Esophagus squamous epithelium (tissue), 5 donors: ENCODE measurements at places on chromosomes 7 and 10.

GRCh38 chr10:6151087-6151977, 51.4 kb upstream of the PFKFB3 start:
- no peak for DNase-seq
- no peaks in the 10 kb centered on the region for H3K27me3 ChIP-seq
- peaks cover 44% of the 10 kb centered on the region for H3K4me1 ChIP-seq
- H3K4me3 ChIP-seq, result no peak overlapping the region

DNA sequence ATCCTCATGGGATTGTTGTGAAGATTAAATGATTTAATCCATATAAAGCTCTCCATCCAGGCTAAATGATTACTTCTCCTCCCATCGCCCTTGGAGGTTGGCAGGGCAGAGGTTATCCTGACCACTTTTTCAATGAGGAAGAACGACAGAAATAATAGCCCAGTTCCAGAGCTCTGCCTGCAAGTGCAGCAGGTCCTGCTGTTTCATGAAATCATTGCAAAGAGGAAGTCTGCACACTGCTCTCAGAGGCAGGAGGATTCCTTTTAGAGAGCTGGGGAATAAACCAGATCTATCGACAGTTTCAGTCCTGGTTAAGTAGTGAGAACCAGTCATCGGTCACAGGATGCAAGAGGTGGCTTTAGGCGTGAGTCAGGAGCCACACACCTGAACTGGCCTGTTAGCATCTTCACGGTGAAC, 25.0 kb upstream of the CDH23 start:
- no peak for DNase-seq
- H3K4me1 ChIP-seq, result peaks cover 8% of the 10 kb centered on the region
- H3K27me3 ChIP-seq, result no peaks in the 10 kb centered on the region
- H3K4me3 ChIP-seq, result no peak overlapping the region

GRCh38 chr10:76309070-76309469, 877.6 kb downstream of the LRMDA start:
- H3K36me3 ChIP-seq, result no peaks in the 10 kb centered on the region
- no peak overlapping the region for H3K27ac ChIP-seq
- no peaks in the 10 kb centered on the region for H3K27me3 ChIP-seq
- no peaks in the 10 kb centered on the region for H3K4me1 ChIP-seq

DNA sequence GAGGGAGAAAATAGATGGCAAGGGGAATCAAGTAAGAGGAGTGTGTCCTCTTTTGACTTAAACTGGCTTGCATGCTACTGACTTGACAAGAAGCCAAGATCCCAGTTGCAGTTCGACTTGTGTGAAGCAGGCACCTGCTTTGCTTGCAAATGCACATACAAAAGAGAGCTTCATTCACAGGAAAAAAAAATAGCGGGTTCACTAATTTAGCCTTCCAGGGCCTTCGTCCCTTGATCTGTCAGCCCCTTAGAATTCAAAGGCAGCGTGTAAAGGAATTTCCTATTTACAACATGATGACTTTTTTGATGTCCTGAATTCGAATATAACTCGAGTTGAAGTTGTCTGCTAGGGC, 192.1 kb downstream of the CELF2 start:
- H3K4me1 ChIP-seq, result peaks cover 75% of the 10 kb centered on the region
- no peak for DNase-seq
- H3K4me3 ChIP-seq, result no peak overlapping the region
- H3K27ac ChIP-seq, result peak overlapping the region; percentile 28

GRCh38 chr10:71564194-71564820, 155.3 kb downstream of the C10orf105 start:
- peaks cover 12% of the 10 kb centered on the region for H3K27me3 ChIP-seq
- no peak for DNase-seq
- H3K36me3 ChIP-seq, result no peaks in the 10 kb centered on the region
- no peaks in the 10 kb centered on the region for H3K4me1 ChIP-seq

DNA sequence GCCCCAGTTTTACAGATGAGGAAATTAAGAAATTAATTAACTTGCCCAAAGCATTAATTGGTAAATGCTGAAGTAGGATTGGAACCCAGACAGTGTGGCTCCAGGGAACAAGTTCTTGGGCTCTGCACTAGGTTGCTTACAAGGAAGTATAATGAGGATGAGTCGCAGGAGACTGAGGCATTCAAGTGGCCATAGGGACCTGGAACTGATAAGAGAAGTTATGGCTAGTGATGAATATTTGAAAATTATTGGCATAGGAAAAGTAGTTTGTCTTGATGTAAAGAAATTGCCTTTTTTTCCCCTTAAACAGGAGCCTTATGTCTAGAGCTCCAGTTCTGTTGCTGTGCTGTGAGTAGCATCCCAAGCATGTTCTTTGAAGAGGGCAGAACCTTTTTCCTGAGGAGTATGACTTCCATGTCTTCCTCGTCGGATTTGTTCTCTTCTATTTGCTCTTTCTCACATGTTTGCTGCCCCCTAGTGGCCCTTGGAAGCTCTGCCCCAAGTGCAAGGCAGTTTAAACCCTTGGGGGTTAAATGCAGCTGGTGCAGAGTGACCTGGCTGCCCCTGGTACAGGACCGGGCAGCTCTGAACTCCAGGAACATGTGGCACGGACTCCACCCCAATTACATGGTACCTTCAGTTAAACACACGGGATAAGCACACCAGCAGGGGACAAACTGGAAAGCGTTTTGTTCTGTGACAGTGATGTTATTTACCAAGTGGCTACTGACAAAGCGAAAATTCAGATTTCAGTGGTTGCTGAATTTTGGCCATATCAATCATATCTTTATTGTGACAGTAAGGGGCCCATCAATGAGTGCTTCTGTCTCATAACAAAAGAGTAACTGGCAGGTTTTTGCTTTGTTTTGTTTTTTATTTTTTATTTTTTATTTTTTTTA, 148.8 kb downstream of the HECW1 start:
- H3K27ac ChIP-seq, result no peak overlapping the region
- no peak overlapping the region for H3K4me3 ChIP-seq
- DNase-seq, result no peak
- H3K36me3 ChIP-seq, result no peaks in the 10 kb centered on the region
- H3K4me1 ChIP-seq, result no peaks in the 10 kb centered on the region

GRCh38 chr7:114922026-114922651, at the start of gene MDFIC:
TSS of gene MDFIC (plus strand) at chr7:114922094. CDS start at chr7:114923034, 940 bp downstream.
- no peak for DNase-seq
- H3K4me3 ChIP-seq, result peak within 1 kb of the TSS; percentile 90
- H3K36me3 ChIP-seq, result no peaks in the 10 kb centered on the region
- H3K4me1 ChIP-seq, result peaks cover 53% of the 10 kb centered on the region
- H3K27me3 ChIP-seq, result no peaks in the 10 kb centered on the region
- H3K27ac ChIP-seq, result peak within 1 kb of the TSS; percentile 89

DNA sequence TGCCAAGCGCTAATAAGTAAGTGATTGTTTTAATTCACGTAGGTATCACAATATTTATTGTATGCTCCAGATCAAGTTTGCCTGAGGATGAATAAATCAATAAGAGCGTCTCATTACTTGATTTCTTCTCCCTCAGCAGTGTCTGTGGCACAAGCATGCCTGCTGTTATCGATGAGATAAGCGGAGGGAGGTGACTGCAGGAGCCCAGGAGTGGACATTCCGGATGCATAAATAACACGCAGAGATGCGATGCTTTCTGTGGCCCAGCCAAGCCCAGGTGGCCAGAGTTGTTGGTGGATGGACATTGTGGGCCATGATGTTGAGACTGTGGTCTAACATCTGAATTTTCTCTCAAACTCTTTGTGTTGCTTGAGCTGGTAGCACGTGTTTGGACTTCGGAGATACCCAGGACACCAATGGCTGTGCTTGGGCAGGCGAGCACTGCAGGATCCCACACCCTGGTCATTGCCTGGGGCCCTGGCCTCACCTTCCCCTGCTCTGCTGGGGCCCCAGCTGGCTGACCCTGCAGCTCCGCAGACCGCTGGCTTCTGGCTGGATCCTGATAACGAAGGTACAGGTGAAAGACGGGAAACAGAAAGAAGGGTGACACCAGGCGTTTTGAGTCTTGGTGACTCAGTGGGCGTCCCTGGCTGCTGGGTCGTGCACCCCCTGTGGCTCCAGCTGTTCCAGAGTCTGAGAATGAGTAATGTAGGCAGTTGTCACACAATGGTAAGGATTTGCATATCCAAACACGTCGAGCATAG, 31.2 kb upstream of the MNX1 start:
- H3K27me3 ChIP-seq, result no peaks in the 10 kb centered on the region
- no peaks in the 10 kb centered on the region for H3K36me3 ChIP-seq
- DNase-seq, result no peak
- no peak overlapping the region for H3K4me3 ChIP-seq
- H3K27ac ChIP-seq, result no peak overlapping the region
